Activated CD4-positive, alpha-beta T cell treated with anti-CD3 and anti-CD28 coated beads, Interleukin-2, amount 10 ng/mL, durations not matched to agents 24 days and 14 days (primary cell): ENCODE measurements at places on chromosomes 7 and 10. TPM values are rescaled to one million over a fixed set of nuclear protein-coding genes. Genes with fewer than 3 reads are reported as not detected.

- H3K4me1 ChIP-seq = peaks cover 49% of the 10 kb centered on the region
- peaks cover 2% of the 10 kb centered on the region for H3K36me3 ChIP-seq
- H3K27me3 ChIP-seq = no peaks in the 10 kb centered on the region
- no peak for DNase-seq
- no peak overlapping the region for H3K4me3 ChIP-seq
Measured at GRCh38 chr10:35375091-35375765, 38.9 kb downstream of the CCNY start.

- DNase-seq = no peak
- no peaks in the 10 kb centered on the region for H3K27me3 ChIP-seq
- H3K4me3 ChIP-seq = no peak overlapping the region
- no peaks in the 10 kb centered on the region for H3K36me3 ChIP-seq
- no peak overlapping the region for H3K27ac ChIP-seq
Measured at GRCh38 chr7:130286881-130287280, 6.1 kb upstream of the CPA4 start.

- H3K27ac ChIP-seq = no peak overlapping the region
- no peaks in the 10 kb centered on the region for H3K36me3 ChIP-seq
- DNase-seq = no peak
- H3K4me1 ChIP-seq = peaks cover 1% of the 10 kb centered on the region
- no peaks in the 10 kb centered on the region for H3K27me3 ChIP-seq
Measured at GRCh38 chr10:112821038-112821437, 129.0 kb upstream of the TCF7L2 start.

DNA sequence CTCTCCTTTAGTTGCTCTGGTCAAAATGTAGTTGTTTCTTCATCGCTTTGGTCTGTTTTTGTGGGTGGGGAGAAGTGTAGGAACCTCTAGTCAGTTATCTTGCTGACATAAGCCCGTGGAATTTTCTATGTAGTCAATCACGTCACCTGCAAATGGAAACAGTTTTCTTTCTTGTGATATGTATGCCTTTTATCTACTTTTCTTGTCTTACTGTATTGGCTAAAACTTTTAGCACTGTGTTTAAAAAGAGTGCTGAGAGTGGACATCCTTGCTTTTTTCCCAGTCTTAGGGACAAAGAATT, 42.3 kb downstream of the AKR1E2 start:
- no peak for DNase-seq
- no peaks in the 10 kb centered on the region for H3K27me3 ChIP-seq
- no peak overlapping the region for H3K27ac ChIP-seq
- H3K4me3 ChIP-seq = no peak overlapping the region
- peaks cover 4% of the 10 kb centered on the region for H3K4me1 ChIP-seq
- H3K36me3 ChIP-seq = no peaks in the 10 kb centered on the region

DNA sequence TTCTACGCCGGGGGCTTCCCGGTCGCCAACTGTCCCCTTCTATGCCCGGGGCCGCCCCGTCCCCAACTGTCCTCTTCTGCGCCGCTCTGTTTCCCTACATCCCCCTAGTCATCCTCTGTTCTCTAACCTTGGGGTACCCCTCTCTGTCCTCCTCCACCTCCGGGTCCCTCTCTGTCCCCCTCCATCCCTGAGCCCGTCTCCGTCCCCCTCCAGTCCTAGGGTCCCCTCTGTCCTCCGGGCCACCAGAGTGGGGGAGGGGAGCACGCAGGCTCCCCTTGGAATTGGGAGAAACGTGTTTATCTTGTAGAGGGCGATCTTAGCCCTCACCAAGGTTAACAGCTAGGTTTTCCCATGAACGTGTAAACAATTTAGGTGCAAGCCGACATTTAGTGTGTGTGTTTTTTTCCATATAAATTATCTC, 852 bp upstream of the KLF6 start:
- H3K4me3 ChIP-seq = peak overlapping the region; percentile 91
- H3K36me3 ChIP-seq = peaks cover 44% of the 10 kb centered on the region
- no peak for DNase-seq
- no peaks in the 10 kb centered on the region for H3K27me3 ChIP-seq
- peaks cover 43% of the 10 kb centered on the region for H3K4me1 ChIP-seq
- peak overlapping the region; percentile 99 for H3K27ac ChIP-seq

DNA sequence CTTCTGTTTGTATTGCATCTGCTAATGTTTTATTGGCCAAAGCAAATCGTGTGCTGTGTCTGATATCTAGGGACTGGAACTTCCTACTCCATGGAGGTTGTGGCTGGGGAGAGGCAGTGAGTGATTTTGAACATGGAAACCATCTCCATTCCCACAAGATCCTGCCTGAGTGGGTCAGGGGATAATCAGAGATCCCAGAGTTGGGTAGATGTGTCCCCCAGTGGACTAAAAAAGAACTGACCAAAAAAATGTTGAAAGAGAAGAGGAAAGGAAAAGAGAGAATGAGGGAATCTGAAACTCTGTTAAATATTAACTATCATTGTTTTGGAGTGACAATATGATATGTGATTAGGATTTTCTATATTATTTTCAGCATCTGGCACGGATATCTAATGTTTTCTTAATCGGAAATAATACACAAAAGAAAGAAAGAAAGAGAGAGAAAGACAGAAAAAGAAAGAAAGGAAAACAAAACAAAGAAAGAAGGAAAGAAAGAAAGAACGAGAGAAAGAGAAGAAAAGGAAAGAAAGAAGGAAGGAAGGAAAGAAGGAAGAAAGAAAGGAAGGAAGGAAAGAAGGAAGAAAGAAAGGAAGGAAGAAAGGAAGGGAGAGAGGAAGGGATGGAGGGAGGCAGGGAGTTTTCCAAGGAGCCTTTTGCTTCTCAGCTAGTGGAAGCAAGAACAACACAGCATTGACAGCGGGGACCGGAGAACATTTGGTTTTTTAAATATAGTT, 638.5 kb downstream of the CCSER2 start:
- H3K4me3 ChIP-seq = no peak overlapping the region
- H3K27ac ChIP-seq = no peak overlapping the region
- H3K4me1 ChIP-seq = no peaks in the 10 kb centered on the region

GRCh38 chr7:138785587-138786437, 12.0 kb upstream of the TMEM213 start:
- H3K4me1 ChIP-seq = no peaks in the 10 kb centered on the region
- H3K36me3 ChIP-seq = no peaks in the 10 kb centered on the region
- peaks cover 3% of the 10 kb centered on the region for H3K27me3 ChIP-seq
- no peak for DNase-seq
- no peak overlapping the region for H3K27ac ChIP-seq

DNA sequence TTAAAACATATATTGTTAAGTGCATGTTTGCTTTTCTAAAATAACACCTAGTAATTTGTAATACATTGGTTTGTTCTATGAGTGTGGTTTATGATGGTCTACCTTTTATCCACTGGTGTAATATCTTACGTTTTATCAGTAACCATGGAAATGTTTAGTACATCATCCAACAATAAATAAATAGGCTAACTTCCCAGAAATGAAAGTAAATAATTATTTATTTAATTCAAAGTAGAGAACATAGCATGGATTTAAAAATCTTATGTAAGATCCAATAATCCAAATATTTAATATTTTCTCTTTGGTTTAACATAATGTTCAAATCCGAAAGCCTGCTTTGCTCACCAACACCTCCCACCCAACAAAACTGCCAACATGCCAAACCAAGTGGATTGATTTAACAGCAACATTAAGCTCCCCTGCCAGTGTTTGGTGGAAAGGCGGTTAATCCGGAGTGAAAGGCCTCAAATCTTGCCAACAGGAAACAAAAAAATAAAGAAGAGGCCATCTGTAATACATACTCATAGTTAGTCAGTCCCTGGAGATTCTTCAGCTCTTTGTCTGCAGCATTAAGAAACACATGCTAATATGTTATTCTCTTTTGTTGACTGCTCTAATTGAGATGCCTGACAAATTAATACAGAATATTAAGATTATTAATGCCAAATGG, 897.8 kb downstream of the CNTNAP2 start:
- no peak for DNase-seq
- no peaks in the 10 kb centered on the region for H3K4me1 ChIP-seq
- H3K27ac ChIP-seq = no peak overlapping the region
- no peaks in the 10 kb centered on the region for H3K36me3 ChIP-seq
- no peak overlapping the region for H3K4me3 ChIP-seq

- no peak overlapping the region for H3K27ac ChIP-seq
- no peaks in the 10 kb centered on the region for H3K36me3 ChIP-seq
- H3K4me3 ChIP-seq = no peak overlapping the region
- peaks cover 12% of the 10 kb centered on the region for H3K27me3 ChIP-seq
- H3K4me1 ChIP-seq = no peaks in the 10 kb centered on the region
Measured at GRCh38 chr7:26447116-26447515, 155.5 kb downstream of the SNX10 start.

DNA sequence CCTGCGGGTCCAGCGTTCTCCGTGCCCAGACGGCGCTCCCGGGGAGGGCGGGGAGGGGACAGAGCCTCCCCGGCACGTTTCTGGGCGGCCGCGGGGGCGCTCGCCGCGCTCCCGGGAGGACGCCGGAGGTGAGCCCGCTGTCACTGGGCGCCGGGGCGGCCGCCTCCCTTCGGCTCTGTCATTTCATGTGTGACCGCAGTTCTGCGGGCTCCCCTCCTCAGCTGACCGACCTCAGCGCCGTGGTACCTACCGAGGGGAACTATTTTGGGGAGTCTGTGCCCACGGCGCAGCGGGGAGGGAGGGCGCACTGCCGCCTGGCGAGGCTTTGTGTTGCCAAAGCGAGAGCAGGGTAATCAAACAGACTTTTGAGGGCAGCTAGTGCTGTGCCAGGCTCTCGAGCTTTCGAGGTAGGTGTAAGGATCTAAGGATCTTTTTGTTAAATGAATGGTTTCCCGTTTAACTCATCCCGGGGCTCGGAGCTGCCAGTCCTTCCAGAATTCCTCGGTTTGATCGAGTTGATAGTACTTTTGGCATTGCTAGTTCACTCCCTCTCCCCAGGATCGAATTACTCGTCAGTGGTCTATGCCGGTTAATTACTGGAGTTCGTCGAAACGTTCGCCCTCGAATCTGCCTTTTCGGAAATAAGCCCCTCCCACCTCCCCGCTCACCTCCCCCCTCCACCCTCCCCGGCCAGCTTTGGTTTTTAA, 1.9 kb downstream of the ARID5B start:
- peak overlapping the region; percentile 92 for H3K4me3 ChIP-seq
- H3K36me3 ChIP-seq = peaks cover 19% of the 10 kb centered on the region
- H3K27me3 ChIP-seq = no peaks in the 10 kb centered on the region
- peaks cover 36% of the 10 kb centered on the region for H3K4me1 ChIP-seq
- peak; percentile 92 for DNase-seq

- DNase-seq = no peak
- H3K27ac ChIP-seq = no peak overlapping the region
- peaks cover 2% of the 10 kb centered on the region for H3K27me3 ChIP-seq
- no peaks in the 10 kb centered on the region for H3K36me3 ChIP-seq
- no peak overlapping the region for H3K4me3 ChIP-seq
- H3K4me1 ChIP-seq = no peaks in the 10 kb centered on the region
Measured at GRCh38 chr10:117946525-117947070, 100.1 kb downstream of the RAB11FIP2 start.

DNA sequence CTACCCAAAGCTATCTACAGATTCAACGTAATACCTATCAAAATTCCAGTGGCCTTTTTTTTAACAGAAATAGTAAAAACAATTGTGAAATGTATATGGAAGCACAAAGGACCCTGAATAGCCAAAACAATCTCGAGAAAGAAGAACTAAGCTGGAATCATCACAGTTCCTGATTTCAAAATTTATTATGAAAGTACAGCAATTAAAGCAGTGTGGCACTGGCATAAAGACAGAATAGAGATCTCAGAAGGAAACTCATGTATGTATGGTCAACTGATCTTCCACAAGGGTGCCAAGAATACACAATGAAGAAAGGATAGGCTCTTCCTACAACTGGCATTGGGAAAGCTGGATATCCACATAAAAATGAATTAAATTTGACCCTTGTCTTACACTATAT, 23.2 kb downstream of the PNLIPRP3 start:
- no peak overlapping the region for H3K4me3 ChIP-seq
- no peaks in the 10 kb centered on the region for H3K27me3 ChIP-seq
- no peaks in the 10 kb centered on the region for H3K4me1 ChIP-seq
- H3K36me3 ChIP-seq = no peaks in the 10 kb centered on the region
- no peak for DNase-seq

- no peak overlapping the region for H3K4me3 ChIP-seq
- peaks cover 30% of the 10 kb centered on the region for H3K4me1 ChIP-seq
- H3K36me3 ChIP-seq = no peaks in the 10 kb centered on the region
- no peak for DNase-seq
Measured at GRCh38 chr10:101014966-101015581, 15.5 kb downstream of the LZTS2 start.

DNA sequence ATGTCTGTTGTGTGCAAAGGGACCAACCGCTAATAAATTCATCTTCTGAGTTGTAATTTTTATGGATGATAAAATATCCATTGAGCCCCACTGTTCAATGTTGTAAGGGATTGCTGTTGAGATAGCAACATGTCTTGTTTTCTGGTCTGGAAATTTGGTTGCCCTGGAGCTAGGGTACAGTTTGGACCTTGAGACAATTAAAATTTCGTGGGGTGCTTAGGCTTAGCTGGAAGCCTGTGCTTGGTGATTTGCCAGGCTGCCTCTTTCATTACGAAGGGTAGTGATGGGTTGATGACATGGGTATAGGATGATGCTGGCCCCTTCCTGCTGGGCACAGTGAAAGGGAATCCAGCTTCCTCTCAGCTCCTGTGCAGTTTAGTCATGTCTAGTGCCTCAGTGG, 43.6 kb downstream of the PLCE1 start:
- H3K4me1 ChIP-seq = no peaks in the 10 kb centered on the region
- no peak overlapping the region for H3K27ac ChIP-seq
- H3K27me3 ChIP-seq = peaks cover 2% of the 10 kb centered on the region

DNA sequence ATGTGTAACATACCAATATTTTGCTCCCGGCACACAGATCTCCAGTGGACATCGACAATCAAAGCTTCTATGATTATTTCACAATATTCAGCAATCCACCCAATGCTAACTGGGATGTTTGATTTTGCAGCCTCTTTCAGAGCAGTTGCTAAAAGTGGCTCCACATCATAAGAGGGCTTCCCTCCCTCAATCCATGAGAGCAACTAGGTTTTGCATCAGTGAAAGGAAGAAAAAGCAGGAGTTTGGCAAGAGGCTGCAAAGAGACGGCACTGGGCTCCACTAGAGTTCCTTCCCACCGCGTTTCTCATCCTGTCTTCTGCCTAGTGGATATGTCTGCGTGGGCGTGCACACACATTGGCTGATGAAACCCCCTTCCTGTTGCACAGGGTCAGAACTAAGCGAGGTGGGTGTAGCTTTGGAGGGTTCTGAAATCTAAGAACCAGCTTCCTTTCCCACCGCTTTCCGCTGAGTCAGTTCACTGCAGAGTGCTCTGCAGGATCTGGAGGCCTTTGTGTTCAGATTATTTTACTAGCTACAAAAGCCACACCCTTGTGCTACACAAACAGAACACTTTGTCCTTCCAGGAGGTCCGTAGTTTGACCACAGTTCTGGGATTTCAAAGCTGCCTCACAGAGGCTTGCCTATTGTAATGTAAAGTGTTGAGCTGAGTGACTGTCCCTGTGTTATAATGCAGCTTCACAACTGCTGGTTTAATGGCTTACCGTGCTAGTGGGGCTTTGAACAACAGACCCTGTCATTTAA, 28.1 kb downstream of the ARL4A start:
- peak; percentile 77 for DNase-seq
- H3K36me3 ChIP-seq = no peaks in the 10 kb centered on the region
- peak overlapping the region; percentile 21 for H3K4me3 ChIP-seq
- H3K27me3 ChIP-seq = no peaks in the 10 kb centered on the region
- H3K4me1 ChIP-seq = peaks cover 33% of the 10 kb centered on the region
- peak overlapping the region; percentile 70 for H3K27ac ChIP-seq

PTN gene
- total RNA-seq = not detected in 2 replicates

FUOM gene
- 43.6 and 46.6 TPM in 2 replicates for total RNA-seq

RELN gene
- not detected in 2 replicates for total RNA-seq

LIPF gene
- total RNA-seq = not detected in 2 replicates

GIMAP2 gene
- total RNA-seq = 28.2 TPM in 2 replicates
